WTC11 (cell line): ENCODE measurements at places on chromosomes 16 and 17.

DNA sequence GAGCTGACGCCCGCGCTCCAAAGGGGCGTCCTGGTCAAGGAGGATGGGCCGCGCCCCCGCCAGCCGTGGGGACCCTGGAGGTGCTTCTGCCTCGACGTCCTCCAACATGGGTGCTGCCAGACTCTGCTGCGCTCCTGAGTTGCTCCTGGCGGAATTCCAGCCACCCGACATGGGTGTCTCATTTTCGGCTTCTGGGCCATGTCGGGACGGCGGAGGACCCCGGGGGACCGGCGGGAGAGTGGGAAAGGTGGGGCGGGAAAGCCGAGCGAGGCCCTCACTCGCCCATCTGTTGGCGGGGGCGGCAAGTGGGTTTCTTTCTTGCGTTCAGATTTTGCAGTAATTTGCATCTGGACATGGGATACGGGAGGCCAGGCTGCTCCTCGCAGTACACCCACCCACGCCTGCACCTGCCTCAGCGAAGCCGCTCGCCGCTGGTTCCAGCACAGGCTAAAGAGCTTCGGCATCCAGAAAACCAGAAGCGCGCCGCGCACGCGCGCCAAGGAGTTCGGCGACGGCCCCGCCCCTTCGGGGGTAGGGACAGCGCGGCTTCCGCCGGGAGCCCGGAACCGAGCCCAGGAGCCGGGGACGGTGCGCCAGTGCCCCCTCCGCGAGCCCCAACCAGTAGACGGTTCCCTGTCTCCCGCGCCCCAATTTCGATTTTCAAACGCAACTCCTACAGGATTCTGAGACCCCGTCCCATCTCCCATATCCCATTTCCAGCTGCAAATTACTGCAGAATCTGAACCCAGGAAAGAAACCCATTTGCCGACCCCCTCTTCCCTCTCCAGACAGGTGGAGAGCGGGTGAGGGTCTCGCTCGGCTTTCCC is at the start of gene ARMC7:
Gene ARMC7 (plus strand): TSS at position 563 of the 827 bp plus-strand sequence. CDS start 320 bp downstream, outside the sequence.
- DNase-seq: peak; percentile 95
- H3K4me1 ChIP-seq: peaks cover 25% of the 10 kb centered on the region
- H3K4me3 ChIP-seq: peak within 1 kb of the TSS; percentile 90
- H3K27me3 ChIP-seq: no peaks in the 10 kb centered on the region
- H3K36me3 ChIP-seq: peaks cover 10% of the 10 kb centered on the region

- H3K36me3 ChIP-seq: no peaks in the 10 kb centered on the region
- no peaks in the 10 kb centered on the region for H3K27me3 ChIP-seq
- H3K4me3 ChIP-seq: no peak overlapping the region
Observed at GRCh38 chr17:16880121-16880842, 91.6 kb downstream of the TNFRSF13B start.

- DNase-seq: no peak
- no peaks in the 10 kb centered on the region; the same call in 1 of the 2 replicates for H3K36me3 ChIP-seq
- peak overlapping the region; percentile 23 for H3K27ac ChIP-seq
- peaks cover 19% of the 10 kb centered on the region for H3K4me1 ChIP-seq
- peaks cover 2% of the 10 kb centered on the region; the same call in 1 of the 2 replicates for H3K27me3 ChIP-seq
Observed at GRCh38 chr17:32875923-32876416, 954 bp downstream of the MYO1D start.

- peaks cover 39% of the 10 kb centered on the region for H3K27me3 ChIP-seq
- peaks cover 5% of the 10 kb centered on the region for H3K4me1 ChIP-seq
- no peak overlapping the region for H3K27ac ChIP-seq
- no peak overlapping the region for H3K4me3 ChIP-seq
Observed at GRCh38 chr16:2856061-2856670, 1.8 kb downstream of the PRSS22 start.

DNA sequence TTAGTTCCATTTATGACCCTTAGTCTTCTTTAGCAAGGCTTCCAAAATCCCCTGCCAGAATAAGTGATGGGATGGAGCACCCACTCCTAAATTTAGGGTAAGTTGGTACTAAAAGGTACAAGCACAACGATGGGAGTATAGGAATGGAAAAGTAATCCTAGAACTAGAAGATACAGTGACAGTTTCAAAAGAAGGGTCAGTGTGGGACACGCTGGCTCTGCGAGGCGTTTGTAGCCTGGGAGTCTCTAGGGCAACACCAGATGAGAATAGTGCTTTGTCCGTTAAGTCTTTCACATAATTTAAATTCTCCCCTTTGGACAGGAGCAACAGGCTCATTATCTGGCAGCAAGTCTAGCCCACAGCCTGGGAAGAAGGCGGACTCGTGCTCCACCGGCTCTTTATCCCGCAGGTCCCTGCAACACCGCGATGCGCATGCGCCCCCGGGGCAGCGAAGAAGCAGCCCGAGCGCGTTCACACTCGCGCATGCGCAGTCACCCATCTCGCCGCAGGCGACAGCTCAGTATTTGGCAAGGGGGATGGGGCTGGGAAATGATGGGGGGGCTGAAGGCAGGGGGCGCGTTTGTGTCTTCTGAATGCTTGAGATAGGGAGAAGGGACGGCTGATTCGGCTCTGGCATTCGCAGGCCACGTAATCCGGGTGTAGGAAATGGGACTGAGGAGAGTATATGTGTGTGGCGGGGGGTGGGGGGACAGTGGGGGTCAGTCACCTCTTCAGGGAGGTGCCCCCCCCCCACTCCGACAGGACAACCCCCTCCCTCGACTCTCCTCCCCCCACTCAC is 564 bp downstream of the SPOP start:
- peak; percentile 98 for DNase-seq
- H3K27me3 ChIP-seq: peaks cover 35% of the 10 kb centered on the region
- H3K4me3 ChIP-seq: peak overlapping the region; percentile 88
- H3K4me1 ChIP-seq: peaks cover 18% of the 10 kb centered on the region

- no peak overlapping the region for H3K27ac ChIP-seq
- no peaks in the 10 kb centered on the region for H3K27me3 ChIP-seq
- H3K36me3 ChIP-seq: no peaks in the 10 kb centered on the region
- H3K4me3 ChIP-seq: no peak overlapping the region
- H3K4me1 ChIP-seq: peaks cover 1% of the 10 kb centered on the region; the same call in 1 of the 2 replicates
Observed at GRCh38 chr17:13268791-13269595, 251.2 kb upstream of the ELAC2 start.

GRCh38 chr16:58536278-58536677 is 21.0 kb downstream of the SETD6 start:
- H3K36me3 ChIP-seq: peaks cover 91% of the 10 kb centered on the region
- H3K4me3 ChIP-seq: no peak overlapping the region
- no peak for DNase-seq
- H3K27me3 ChIP-seq: no peaks in the 10 kb centered on the region
- no peaks in the 10 kb centered on the region for H3K4me1 ChIP-seq
- H3K27ac ChIP-seq: no peak overlapping the region

- H3K4me3 ChIP-seq: no peak overlapping the region
- H3K27me3 ChIP-seq: no peaks in the 10 kb centered on the region
- peak overlapping the region; percentile 50 for H3K27ac ChIP-seq
- peak; percentile 28 for DNase-seq
Observed at GRCh38 chr17:54172096-54172984, 349.6 kb downstream of the KIF2B start.

DNA sequence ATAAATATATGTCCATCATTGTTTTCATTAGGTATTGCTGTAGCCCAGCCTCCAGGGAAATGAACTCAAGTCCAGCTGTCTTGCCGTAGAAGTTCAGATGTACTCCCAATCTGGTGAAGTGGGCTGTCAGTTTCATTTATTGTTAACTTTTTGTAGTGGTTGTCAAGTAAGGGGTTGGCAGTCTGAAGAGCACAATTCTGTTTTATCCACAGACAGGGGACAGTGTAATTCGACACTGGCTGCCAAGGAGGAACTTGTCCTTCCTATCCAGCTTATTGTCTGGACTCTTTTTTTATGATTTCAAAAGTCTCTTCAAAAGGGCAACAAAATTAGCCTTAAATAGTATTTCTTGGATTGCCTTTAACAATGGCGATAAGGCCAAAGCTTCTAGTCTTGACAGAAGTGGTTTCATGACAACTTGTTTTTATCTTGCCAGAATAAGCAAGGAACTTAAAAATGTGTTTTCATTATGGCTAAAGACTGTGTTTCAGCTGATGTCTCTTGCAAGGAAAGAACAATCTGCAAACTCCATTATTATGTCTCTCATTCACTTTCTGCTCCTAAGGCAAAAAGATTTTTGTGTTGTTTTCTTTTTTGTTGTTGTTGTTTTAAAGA is 73.9 kb upstream of the TANC2 start:
- peaks cover 21% of the 10 kb centered on the region for H3K4me1 ChIP-seq
- H3K36me3 ChIP-seq: no peaks in the 10 kb centered on the region
- DNase-seq: no peak
- H3K27ac ChIP-seq: no peak overlapping the region; the same call in 1 of the 2 replicates
- no peak overlapping the region for H3K4me3 ChIP-seq

DNA sequence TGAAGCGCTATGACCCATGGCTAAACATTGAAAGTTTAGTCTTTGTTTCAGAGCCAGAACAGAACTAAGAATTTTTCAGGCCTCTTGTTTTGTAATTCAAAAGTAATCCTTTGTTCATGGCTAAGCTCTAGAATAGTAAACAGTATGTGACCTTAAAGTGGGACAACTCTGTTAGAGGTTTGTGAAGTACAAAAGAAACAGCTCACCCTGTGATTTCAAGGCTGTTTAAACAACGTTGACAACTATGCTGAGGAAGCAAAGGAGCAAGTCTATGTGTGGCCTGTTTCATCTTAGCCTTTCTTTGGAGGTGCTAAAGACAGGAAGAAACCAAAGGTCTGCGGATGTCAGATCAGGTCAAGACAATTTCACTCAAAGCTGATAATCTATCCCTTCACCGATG is 40.4 kb downstream of the MYOCD start:
- H3K27ac ChIP-seq: no peak overlapping the region
- peaks cover 16% of the 10 kb centered on the region for H3K4me1 ChIP-seq
- H3K36me3 ChIP-seq: no peaks in the 10 kb centered on the region

DNA sequence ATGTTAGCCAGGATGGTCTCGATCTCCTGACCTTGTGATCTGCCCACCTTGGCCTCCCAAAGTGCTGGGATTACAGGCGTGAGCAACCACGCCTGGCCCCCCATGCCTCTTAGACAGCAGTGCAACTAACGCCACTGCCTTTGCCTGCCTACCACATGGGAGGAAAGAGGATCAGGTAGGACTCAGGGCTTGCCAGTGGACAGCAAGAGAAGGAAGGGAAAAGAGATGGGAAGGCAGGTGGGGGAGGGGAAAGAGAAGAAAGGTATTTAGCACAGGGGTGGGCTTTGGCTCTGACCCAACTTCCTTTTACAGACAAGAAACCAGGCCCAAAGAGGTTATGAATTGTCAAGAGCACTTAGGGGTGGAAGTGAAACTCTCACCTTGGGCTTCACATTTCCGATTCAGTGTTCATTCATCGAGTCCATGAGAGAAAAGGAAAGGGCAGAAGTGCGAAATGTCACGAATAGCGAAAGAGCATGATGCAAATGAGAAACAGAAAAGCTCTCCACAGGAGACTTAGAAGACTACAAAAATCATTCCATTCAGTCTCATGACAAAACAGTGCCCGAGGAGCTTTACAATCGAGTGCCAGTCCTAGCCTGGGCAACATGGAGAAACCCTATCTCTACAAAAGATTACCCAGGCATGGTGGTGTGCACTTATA is 36.4 kb downstream of the CDK5R1 start:
- H3K36me3 ChIP-seq: no peaks in the 10 kb centered on the region
- no peak overlapping the region for H3K4me3 ChIP-seq
- peaks cover 8% of the 10 kb centered on the region; the same call in 1 of the 2 replicates for H3K27me3 ChIP-seq
- DNase-seq: no peak
- peak overlapping the region; percentile 45 for H3K27ac ChIP-seq

GRCh38 chr16:20854963-20855362 is 45.2 kb downstream of the DCUN1D3 start:
- peaks cover 3% of the 10 kb centered on the region; the same call in 1 of the 2 replicates for H3K36me3 ChIP-seq
- peaks cover 30% of the 10 kb centered on the region for H3K4me1 ChIP-seq
- no peaks in the 10 kb centered on the region for H3K27me3 ChIP-seq
- no peak for DNase-seq
- H3K4me3 ChIP-seq: no peak overlapping the region
- no peak overlapping the region for H3K27ac ChIP-seq

DNA sequence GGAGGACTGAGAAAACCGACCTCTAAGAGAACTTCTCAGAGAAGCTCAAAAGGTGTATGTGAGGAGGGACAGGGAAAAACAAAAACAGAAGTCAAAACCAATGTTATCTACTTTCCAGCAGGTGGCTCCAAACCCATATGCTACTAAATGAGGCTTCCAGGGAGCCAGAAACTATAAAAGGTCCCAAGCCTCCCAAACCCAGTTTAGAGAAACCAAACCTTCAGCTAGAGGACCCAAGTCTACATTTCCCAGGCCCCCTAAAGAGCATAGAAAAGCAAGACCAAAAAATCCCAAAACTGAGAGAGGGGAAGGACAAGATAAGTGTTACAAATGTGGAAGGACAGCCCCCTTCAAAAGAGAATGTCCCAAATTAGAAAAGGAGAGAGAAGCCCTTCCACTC is 3.7 kb downstream of the HPR start:
- no peak overlapping the region for H3K27ac ChIP-seq
- H3K27me3 ChIP-seq: peaks cover 3% of the 10 kb centered on the region; the same call in 1 of the 2 replicates
- DNase-seq: no peak

- no peaks in the 10 kb centered on the region for H3K36me3 ChIP-seq
- H3K4me1 ChIP-seq: 0 out of 2 replicates have a peak, but pooled peaks cover 4% of the 10 kb centered on the region
- H3K27ac ChIP-seq: no peak overlapping the region
- H3K4me3 ChIP-seq: peak overlapping the region; percentile 79
- peak; percentile 85 for DNase-seq
Observed at GRCh38 chr16:1413684-1414531, 596 bp downstream of the UNKL start.

GRCh38 chr17:39709998-39710964 is 10.4 kb downstream of the ERBB2 start:
- H3K36me3 ChIP-seq: peaks cover 58% of the 10 kb centered on the region
- H3K27ac ChIP-seq: no peak overlapping the region
- DNase-seq: no peak
- no peak overlapping the region for H3K4me3 ChIP-seq
- H3K4me1 ChIP-seq: peaks cover 8% of the 10 kb centered on the region
- H3K27me3 ChIP-seq: no peaks in the 10 kb centered on the region

DNA sequence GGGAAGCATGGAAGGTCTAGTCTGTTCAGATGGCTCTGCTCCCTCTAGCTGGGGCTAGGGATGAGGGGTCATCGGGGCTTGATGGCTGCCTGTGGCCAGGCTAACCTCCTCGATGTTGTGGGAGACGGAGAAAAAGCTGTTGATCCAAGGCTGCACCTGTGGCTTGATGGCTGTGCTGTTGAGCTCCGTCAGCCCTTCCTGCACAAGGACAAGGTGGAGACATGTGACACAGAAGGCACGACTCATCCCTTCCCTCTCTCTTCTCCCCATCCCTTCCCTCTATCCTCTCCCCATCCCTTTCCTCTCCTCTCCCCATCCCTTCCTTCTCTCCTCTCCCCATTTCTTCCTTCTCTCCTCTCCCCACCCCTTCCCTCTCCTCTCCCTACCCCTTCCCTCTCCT is 28.2 kb downstream of the FCSK start:
- DNase-seq: no peak
- H3K27ac ChIP-seq: no peak overlapping the region
- peaks cover 12% of the 10 kb centered on the region; the same call in 1 of the 2 replicates for H3K36me3 ChIP-seq
- H3K4me1 ChIP-seq: 0 out of 2 replicates have a peak, but pooled peaks cover 3% of the 10 kb centered on the region
- no peak overlapping the region for H3K4me3 ChIP-seq
- no peaks in the 10 kb centered on the region for H3K27me3 ChIP-seq
